ENCODE measurements at places on chromosomes 1 and 21. TPM values are rescaled to one million over a fixed set of nuclear protein-coding genes. Genes with fewer than 3 reads are reported as not detected.

DNA sequence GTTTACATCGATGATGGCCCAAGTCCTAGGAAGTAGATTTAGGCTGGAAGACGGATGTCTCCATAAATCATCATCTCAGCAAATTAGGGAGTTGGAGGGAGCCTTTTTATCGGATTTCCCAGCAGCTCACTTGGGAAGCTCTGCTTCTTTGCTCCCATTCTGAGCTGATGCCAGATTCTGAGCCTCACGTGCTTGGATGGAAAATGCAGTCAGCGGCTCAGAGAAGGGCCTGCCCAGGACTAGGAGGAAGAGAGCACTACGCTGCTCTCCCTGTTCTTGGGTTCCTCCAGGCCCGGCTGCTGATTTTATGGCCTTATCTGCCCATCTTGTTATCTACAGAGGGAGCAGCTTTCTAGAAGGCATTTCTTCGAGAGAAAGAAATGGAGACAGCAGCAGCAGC, 42.0 kb downstream of the UBIAD1 start:
- no peak for DNase-seq

DNA sequence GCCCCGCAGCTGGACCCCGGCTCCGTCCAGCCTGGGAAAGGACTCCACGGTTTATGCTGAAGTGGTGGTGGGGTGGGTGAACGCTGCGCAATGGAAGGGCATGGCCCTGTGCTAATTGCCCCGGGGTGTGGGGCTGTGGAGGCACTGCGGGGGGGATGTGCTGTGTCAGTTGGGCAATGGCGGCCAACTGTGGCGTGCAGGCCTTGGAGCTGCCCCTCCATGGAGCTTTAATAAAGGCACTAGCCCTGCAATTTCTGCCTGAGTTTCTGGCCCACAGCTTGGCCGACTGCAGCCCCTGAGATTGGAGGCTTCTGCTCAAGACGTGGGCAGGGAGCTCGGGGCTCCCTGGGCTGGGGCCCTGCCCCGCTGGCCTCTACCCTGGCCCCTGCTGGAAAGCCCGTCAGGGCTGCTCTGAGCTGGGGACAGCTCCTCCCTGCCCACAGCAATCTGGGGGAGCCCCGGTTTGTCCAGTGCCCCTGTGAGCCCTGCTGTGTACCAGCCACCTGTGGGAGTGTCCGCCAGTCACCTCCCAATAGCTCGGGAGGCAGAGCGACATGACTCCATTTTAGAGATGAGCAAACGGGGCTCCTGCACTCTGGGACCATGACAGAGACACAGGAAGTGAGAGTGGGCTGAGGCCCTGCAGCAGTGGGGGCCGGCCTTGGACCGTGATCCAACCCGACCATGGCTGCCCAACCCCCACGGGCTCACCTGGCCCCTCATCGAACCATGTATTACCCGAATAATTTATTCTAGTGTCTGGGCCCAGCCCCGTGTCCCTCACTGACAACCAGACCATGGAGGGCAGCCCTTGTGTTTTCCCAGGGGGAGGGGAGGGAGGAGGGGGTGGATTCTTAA, 8.7 kb upstream of the TNFRSF14 start:
- DNase-seq, result no peak

GRCh38 chr1:242847390-242847993, 323.0 kb upstream of the PLD5 start:
- DNase-seq, result no peak

- DNase-seq, result no peak
These were observed 8.0 kb downstream of the SDHB start for GRCh38 chr1:17045634-17046333.

DCAF8 gene
- total RNA-seq, result 172 TPM

OPRD1 gene
- total RNA-seq, result 0.67 TPM

LHX8 gene
- total RNA-seq, result not detected

GRCh38 chr1:18899363-18900049, 2.8 kb downstream of the ALDH4A1 start:
- no peak for DNase-seq

DNA sequence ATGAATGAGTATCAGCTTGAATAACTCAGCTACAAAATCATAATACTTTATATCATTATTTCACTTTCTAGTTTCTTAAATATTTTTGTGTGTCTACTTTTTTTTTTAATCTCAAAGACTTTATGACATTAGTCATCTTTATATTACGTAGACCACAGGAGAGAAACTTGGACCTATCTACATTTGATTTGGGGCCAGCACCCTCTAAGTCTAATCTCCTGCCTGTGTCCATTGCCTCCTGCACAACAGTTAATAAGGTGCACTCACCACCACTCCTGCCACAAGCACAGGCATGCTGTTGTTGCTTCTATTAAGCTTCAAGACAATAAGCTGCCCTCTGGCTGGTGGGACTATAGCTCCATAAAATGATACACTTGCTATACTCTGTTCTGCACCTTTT, 70.4 kb downstream of the DIRAS3 start:
- DNase-seq, result no peak

DNA sequence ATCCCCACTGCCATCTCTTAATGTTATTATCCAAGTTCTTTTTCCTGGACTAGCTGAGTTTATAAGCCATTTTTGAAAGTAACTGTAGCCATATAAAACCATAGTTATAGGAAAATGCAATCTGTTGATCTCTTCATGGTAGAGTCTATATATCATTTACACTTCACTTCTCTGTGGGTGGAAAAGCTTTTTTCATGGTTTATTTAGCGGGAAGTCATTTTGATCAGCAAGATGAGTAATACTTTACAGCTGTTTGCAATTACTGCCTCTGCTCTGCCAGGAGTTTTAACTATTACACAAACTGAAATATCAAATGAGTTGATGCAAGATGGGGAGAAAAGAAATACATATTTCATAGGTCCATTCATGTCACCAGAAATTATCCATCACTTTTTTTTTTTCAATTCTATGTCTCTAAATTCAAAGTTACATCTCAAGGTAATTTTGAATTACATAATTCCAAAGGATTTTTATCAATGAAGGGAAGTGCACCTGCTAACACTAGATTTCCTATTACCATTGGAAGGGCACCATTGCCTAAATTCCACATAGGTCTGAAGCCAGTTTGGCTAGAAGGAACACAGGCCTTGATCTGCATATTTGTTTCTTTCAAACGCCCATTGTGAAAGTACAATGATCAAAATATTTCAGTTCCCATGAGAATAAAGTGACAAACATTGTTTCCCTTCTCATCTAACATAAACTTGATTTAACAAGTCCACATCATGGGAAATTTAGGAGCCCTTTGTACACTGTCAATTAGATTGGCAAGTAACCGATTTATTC, 296.7 kb downstream of the ZNF326 start:
- DNase-seq, result no peak

PEAR1 gene
- total RNA-seq, result 0.20 TPM

DNA sequence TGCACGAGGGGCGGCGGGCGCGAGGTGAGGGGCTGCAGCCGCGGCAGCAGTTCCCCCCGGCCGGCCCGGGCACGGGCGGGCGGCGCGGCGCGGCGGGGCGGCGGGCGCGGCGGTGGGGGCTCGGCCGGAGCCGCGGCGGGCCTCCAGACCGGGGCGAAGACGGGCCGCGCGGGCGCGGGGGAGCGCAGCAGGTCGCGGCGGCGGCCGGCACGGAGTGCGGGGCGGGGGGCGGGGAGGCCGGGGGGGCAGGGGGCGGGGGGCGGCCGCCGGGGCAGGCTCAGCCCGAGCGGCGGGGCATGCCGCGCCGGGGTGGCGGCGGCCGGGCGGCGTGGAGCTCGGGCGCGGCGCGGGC, 311 bp downstream of the IRF2BP2 start:
- DNase-seq, result no peak

SH3BGR gene
- 2.7 TPM for total RNA-seq

GRCh38 chr1:11188381-11188780, 774 bp upstream of the ANGPTL7 start:
- DNase-seq, result no peak

GRCh38 chr1:218692808-218693207, 347.7 kb downstream of the TGFB2 start:
- no peak for DNase-seq

PAPPA2 gene
- total RNA-seq, result 4.1 TPM

DNA sequence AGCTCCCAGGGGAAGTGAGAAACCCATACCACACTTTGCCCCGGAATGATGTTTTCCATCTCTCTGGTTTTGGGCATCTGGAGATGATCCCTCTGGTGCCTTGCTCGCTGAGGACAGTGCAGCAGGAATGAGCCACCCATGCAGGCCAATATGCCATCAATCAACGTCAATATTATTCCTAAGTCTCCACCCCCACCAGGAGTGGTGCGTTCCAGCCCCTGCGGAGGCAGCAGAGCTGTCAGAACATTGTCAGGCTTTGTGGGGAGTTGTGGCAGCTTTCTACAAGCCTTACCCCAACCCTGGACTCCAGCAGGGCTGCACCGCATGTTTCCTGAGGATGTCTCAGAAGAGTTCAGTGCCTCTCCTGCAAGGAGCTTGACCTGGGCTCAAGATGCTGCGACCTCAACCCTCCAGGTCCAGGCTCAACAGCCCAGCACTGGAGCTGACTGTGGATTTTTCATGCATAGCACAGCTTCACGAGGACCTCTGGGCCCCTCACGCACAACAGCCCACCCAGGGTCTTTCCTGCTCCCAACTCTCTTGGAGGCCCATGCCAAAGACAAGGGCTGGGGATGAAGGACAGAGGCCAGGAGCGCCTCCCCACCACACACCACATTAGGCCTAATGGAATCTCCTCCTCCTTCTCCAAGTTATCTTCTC, 67.5 kb downstream of the PSMG1 start:
- no peak for DNase-seq

DNA sequence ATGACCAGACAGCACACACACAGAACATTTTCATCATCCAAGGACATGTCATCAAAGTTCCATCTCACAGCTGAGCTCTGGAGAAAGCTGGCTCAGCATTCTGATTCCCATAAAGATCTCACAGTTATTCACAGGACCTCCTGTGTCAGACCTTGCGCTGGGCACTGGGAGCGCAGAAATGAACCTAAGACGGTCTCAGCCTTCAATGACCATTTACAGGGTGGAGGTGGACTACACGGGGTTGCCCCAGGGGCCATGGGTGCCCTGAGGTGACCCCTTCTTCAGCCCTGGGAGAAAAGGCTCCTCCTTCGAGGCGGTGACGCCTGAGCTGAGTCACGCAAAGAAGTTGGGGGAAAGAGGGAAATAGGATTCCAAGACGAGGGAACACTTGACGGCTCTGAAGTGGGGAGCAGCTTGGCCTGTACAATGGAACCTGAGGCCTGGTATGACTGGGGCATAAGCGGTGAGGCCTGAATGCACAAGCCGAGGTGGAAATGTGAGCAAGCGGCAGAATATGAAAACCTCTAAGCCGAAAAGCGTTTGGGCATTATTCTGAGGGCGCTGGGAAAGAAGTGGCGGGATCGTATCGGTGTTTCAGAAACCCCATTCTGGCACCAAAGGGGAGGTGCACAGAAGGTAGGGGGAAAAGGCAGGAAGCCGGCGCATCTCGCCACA, 797 bp downstream of the CC2D1B start:
- DNase-seq, result no peak

TMPRSS15 gene
- not detected for total RNA-seq

DNA sequence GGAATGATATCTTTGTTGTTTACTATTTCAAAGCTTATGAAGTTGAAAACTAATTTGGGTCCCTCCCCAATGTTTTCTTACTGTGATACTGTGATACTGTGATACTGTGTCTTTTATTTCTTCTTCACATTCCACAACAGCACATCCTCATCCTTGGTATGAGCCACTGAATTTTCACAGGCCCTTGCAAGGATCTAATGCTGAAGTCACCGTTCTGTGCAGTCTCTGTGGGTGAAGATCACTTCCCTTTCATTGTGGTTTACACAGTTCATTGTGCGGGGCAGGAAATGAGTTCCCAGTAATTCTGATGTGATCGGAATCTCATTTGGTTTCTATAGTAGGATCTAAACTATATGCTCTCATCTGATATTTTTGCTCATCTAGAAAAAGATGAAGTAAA, 32.1 kb upstream of the PAXBP1 start:
- no peak for DNase-seq

GRCh38 chr1:109653306-109653705, 2.6 kb upstream of the GSTM4 start:
- DNase-seq, result no peak

- DNase-seq, result no peak
These were observed 218.5 kb upstream of the ZC3H12A start for GRCh38 chr1:37255868-37256267.

HTR6 gene
- total RNA-seq, result not detected

All from progenitor cell of endocrine pancreas (in vitro differentiated cells).